Upper lobe of left lung (tissue), 6 donors: ENCODE measurements at places on chromosomes 7 and 10.

GRCh38 chr7:79414910-79415309, 38.6 kb downstream of the MAGI2 start:
- no peak for DNase-seq

DNA sequence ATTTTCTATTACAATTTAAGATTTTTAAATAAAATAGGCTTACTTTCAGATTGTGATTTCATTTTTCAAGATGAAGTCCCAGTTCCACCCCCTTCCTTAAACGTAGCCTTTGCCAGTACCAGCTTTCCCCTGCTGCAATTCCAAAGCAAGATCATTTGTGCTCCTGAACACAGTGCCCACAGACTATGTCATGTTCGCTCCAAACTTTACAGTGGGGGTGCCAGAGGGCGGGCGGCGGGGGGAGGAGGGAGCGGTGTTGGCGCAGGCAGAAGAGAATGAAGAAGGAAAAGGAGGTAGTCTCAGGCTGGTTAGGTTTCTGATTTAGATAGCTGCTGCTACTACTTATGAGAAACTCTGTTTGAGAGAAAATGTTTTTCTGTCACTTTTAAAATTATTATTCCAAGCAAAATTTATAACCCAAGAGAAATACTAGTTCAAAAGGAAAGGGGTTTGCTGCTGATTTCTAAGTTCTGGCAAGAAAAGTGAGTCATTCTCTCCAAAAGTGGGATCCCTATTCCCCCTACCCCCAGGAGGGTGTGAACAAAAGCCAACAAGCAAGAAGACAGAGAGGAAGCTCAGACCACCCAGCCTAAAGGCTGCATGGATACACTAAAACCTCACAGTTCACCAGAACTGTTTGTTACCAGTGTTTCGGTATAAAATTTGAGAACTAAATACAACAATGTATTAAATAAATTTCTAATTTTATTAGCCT, 109.6 kb downstream of the SRPK2 start:
- peak; percentile 31 for DNase-seq

DNA sequence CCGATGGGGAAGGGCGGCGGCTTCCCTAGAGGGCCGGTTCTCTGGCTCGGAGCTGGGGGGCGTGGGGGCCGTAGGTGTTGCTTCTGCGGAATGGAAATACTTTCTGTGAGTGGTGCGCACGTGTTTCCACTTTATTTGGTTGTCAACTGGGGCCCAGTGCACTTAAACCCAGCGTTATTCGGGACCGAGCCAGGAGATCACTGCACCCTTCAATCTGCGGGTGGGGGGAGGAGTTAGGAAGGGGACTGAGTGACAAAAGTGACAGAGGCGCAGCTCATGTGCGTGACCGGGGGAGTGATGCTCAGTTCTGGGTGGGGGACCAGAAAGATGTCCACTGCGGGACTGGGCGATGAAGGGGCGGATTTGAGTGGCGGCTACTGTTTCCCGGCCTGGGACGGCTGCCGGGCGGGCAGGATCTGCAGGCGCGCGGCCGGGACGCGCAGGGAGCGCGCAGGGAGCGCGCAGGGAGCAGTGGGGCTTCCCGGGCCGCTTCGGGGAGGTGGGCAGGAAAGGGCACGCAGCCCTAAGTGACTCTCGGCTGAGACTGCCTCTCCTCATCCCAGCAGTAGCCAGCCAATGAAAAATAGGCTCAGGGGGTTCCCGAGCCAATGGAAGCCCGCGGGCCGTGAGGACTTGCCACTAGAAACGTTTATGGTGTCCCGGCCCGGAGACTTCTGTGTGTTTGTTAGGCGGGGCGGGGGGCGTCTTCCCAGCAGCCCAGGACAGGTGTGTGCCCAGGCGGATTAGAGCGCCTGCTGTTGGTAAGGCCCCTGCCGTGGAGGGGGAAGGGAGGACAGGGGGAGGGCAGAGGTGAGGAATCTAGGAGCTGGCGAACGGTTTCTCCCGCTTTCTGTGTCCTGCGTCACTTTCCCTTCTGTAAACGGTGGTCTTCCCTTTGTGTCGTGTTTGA, 54.3 kb upstream of the KDM7A start:
- peak; percentile 88 for DNase-seq

- DNase-seq: no peak
These were observed 231.2 kb downstream of the SNX13 start for GRCh38 chr7:17709127-17709526.

- DNase-seq: no peak
These were observed 144.6 kb downstream of the NRCAM start for GRCh38 chr7:108311446-108312168.

DNA sequence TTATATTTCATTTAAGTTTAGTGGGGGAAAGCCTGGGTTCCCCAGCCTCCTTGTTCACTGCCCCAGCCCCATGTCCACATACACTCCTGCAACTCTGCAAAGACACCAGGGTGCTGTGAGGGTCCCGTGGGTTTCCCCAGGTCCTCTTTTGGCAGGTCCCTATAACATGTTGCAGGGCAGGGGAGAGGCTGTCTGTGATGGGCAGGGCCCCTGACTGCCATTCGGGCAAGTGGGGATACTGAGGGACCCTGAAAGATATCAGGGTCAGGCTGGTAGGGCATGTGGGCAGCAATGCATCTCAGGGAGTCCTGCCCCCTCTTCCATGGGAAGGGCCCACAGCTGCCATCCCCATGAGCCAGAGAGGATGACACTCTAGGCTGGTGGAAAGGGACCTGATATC, 28.4 kb downstream of the RASGEF1A start:
- no peak for DNase-seq

DNA sequence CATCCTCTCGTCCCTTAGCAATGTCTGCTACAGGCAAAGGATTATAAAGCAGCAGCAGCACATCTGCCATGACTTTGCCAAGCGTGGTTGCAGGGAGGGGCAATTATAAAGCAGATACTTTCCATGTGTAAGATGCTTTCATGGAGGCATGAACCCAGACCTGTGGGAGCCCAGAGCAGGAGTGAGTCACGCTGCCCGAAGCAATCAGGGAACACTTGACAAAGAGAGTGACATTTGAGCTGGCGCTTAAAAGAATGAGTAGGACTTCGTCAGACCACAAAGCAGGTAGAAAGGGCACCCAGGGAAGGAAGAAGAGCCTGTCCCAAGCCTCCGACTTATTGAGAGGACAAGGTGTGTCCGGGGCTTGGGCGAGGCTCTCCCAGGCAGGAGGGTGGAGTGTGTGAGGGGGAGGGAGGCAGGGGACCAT, 147.2 kb downstream of the MYOF start:
- no peak for DNase-seq

DNA sequence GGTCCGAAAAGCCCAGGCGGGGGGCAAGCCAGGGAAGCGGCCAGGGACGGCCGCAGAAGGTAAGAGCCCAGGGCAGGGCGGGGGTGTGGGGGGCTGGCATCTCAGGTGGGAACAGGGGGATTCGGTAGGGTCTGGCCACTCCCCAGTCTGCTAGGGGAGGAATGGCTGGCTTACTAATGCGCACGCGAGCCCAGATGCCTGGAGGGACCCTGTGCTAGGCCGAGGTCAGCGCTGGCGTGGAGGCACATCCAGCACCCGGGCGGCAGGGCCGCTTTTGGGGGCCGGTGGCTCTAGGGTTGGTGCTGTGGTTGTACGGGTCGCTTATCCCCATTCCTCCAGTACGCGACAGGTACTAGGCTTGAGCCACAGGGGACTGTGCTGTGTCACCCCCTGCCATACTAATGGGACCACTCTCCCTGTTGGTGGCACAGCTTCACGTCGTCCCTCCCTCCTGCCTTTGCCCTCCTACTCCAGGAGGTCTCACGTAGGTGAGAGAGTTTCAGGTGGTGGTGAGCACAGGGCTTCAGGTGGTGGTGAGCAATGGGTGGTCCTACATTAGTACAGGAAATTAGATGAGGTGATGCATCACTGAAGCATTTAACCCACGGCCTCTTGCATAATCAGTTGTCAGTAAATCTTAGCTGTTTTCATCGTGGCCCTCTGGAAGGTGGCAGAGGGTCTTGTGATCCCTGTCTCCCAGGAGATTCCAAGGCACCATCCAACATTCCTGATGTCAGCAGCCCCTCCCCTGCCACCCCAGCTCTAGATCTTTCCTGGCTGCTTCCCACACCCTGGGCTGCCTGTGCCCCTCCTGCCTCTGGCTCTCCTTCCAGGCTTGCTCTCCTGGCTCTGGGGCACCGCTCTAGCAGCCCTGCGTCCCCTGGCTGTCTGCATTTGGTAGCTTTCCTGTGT, 971 bp downstream of the AEBP1 start:
- peak; percentile 74 for DNase-seq

- no peak for DNase-seq
These were observed 41.4 kb downstream of the LAMB4 start for GRCh38 chr7:108088729-108089128.

- DNase-seq: peak; percentile 99
These were observed at the start of the genes ATP5F1C and KIN for GRCh38 chr10:7787857-7788638. ATP5F1C (plus strand) TSS chr10:7788177; CDS start chr10:7788208, 31 bp downstream. KIN (minus strand) TSS chr10:7787993; CDS start chr10:7787933, 60 bp downstream.

DNA sequence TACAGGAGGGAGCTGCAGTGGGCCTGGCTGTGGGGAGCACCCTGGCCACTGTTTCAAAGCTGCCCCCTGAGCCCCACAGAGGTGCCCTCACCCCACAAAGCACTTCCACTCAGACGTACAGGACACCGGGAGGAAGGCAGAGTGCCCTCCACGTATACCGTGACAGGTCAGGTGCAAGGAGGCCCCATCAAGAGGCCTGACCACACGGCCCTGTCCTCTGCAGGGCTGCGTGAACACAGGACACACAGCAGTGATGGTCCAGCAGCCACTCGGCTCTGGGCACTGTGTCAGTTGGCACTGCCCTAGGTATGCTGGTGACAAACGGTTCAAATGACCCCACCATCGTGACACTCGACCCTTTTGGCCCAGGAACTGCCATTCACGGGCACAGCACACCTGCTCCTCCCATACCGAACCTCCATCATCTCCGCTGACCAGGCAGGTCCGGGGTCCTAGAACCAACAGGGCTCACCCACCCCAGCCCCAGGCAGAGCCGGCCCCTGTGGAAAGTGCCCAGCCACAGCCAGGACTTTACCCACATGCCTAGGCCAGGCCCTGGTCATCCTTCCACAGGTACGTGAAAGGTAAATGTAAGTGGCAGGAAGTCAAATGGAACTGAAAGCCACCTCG, 560.9 kb downstream of the PTPRN2 start:
- no peak for DNase-seq

GRCh38 chr7:50502001-50502684, 52.0 kb upstream of the FIGNL1 start:
- DNase-seq: peak; percentile 51

- no peak for DNase-seq
These were observed 296.5 kb upstream of the PITRM1 start for GRCh38 chr10:3468919-3469638.

GRCh38 chr7:3097734-3098133, 54.1 kb upstream of the CARD11 start:
- DNase-seq: no peak

- DNase-seq: no peak
These were observed 215.7 kb downstream of the HTR7 start for GRCh38 chr10:90642136-90642535.

DNA sequence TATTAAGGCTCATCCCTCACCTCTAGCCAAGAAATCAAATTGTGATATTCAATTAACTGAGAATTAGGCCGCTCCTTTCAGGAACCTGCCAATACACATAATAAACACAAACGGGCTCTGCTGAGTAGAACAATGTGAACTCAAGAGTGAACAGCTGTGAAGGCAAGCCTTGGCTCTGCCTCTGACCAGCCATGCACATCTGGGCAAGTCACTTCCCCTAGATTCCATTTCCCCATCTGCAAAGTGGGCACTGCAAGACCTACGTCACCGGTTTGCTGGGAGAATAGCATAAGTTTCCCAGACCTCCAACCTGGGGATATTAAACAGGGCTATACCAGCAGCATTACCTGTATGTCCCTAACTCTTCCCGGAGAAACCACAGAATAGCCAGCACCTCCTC, 355.2 kb downstream of the TNS3 start:
- DNase-seq: no peak
